Islet precursor cell (in vitro differentiated cells): ENCODE measurements at places on chromosomes 1 and 21.

DNA sequence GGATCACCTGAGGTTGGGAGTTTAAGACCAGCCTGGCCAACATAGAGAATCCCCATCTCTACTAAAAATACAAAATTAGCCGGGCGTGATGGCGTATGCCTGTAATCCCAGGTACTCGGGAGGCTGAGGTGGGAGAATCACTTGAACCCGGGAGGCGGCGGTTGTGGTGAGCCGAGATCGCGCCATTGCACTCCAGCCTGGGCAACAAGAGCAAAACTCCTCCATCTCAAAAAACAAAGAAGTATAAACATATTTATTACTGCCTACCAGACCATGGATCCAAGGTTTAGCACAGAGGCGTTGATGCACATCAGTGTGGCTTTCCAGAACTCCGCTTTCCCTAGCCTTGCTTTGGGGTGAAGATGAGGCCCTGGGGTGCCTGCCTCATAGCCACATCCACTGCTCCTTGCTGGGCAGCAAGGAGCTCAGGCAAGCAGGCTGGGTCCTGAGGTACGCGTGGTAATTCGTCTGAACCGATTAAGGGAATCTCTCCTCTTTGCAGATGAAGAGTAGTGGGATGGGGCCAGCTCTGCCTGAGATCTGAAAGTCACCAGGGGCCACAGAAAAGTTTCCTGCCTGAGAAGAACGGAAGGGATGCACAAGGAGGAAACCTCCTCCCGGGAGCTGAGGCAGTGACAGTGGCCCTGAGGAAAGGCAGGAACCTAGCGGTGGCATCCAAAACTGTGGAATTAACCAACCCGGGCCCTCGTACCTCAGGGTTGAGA, 52.3 kb upstream of the LBR start:
- no peak for DNase-seq

DNA sequence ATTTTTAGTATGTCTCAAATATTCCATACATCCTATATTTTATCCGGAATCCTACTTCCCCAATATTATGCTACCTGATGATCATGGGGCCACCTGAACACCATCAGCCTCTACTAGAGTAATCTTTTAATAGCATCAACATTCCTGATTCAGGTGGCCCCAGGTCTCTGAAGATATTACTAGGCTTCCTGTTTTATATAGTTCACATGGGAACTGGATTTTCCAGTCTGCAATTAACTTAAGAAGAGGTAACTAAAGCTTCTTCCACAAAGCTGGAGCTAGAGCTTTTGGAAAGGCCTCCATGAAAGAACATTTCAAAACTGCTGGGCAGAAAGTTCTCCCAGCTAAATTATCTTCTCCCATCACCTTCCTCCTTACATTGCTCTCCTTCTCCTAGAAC, 72.3 kb upstream of the ADAM30 start:
- DNase-seq: no peak

DNA sequence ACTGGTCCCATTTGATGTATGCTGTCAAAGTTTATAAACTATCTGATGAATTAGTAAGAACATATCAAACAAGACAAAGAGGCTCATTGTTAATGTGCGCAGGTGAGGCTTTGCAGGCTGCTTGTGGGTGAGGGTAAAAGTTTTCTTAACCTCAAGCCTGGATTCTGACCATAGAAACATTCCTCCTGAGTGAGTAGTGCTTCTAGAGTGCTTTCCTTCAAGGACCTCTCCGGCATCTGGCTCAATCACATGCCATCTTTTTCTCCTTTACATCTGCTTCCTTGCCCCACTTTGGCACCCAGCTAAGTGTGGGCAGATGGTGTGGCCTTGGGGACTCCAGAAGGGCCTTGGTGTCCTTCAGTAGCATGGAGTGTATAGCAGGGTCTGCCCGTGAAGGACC, 104.0 kb downstream of the ROR1 start:
- DNase-seq: peak; percentile 85

DNA sequence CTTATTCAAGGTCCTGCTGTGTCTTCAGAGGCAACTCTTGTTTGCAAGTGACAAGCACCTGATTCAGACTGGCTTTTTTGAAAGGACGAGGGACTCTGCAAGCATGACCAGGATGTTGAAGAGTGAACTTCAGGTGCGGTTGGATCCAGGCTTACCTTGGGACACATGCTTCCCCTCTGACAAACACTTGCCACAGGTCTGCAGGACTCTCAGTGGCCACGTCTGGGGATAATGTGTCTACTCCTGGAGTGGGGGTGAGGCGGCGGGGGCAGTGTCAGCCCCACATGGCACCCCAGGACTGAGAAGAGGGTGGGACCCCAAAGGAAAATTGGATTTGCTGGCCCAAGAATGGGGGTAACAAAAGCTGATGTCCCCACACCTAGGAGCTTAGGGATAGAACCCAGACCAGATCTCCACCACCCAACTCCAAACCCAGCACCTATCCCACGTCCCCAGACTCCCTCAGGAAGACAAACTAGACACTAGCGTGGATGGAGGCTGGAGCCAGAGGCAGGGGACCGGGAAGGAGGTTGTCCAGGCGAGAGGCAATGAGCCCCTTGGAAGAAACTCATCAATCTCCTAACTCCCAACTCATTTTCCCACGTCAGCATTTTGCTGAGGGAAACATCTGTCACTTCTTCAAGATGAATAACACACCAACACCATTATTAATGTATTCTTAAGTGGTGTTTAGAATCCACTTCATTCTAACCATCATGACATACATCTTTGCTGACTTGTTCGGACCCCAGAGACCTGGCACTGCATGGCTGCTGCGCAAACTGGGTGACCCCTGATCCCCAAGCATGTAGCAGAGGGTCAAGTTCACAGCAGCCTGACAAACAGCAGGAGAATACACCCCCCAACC, 32.0 kb upstream of the LAPTM5 start:
- DNase-seq: peak; percentile 34

DNA sequence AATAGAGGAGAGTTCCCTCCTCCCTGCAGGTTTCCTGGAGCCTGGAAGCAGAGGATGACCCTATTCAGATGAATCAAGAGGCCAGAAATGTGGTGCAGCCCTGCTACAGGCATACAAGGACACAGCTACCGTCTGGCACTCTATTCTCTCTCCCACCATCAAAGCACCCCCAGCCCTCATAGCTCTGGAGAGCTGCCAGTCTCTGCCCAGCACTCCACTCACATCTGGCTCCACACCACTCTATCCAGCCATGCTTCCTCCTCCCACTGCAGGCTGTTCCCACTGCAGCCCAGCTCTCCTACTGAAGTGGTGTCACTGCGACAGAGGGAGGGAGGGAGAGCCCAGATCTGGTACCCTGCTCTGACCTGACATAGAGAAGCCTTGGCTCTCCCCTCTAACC, 18.4 kb downstream of the SYT2 start:
- DNase-seq: no peak

DNA sequence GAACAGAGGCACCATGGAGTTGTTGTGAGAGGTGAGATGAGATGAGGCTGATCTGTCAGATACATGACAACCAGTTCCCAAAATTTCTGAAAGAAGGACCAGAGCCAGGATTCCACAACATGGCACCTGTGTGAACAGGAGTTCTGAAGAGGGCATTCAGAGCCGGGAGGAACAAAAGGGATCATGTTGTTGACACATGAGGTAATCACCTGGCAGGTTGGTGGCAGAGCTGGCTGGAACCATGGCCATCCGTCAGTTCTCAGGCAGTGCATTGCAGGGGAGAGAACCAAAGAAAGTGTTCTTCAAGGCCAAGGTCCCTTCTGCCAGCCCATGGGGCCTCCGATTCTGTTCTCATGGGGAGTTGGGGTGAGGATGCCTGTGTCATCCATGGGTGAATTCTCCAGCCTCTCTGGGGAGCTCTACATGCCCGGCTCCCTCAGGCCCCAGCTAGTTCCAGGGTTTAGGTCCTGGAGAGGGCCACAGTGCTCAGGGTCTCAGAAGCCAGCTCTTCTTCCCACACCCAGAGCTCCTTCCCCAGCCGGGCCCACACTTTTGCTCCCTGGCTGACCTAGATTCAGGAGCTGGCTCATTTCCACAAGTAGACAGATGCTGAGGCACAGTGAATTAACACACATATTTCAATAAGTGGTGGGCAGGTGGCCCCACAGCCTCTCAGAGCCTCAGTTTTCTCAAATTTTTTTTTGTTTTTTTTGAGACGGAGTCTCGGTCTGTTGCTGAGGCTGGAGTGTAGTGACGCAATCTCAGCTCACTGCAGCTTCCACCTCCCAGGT, 49.1 kb upstream of the CTPS1 start:
- no peak for DNase-seq

DNA sequence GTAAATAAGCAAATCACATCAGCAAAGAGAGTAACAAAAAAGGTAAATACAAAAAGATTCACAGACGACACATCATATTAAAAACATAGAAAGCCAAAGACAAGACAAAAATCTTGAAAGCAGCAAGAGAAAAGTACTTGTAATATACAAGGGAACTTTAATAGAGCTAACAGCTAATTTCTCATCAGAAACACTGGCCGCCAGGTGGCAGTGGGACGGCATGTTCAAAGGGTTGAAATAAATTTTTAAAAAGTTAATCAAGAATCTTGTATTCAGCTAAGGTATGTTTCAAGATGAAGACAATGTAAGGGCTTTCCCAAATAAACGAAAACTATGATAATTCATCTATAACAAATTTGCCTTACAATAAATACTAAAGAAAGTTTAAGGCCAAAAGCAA, 358.1 kb downstream of the LRRIQ3 start:
- no peak for DNase-seq

DNA sequence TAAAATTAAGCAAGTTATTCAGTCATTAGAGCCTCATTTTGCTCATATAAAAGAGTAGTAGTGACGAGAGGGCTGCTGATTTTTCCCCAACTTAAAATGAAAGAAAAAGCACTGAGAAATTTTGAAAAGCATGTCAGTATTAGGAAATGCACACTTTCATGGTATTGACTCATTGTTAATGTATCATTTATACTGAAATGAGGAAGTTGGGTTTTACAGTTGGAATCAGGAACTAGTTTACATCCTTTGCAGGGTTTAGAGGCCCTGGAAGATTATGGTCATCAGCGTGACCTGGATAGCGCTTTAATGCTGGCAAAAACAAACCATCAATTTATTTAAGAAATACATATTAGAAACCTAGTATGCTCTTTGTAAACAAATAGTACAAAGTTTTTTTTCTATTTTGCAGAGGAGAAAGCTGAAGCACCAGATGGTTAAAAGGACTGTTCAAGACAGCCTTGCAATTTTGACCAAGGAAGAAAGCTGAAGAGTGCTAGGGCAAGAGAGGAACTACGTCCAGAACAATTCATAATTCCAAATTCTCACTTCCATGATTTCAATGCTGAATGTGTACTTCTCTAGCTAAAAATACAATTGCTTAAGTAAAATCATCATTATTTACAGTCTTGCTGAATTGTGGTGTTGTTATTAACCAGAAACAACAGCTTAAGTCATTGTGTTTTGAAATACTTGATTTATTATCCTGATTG, 94.8 kb upstream of the SGIP1 start:
- no peak for DNase-seq

GRCh38 chr1:15245593-15246360, 1.2 kb upstream of the FHAD1 start:
- DNase-seq: peak; percentile 44

- DNase-seq: no peak
Measured at GRCh38 chr1:175174309-175175102, 18.1 kb downstream of the KIAA0040 start.

DNA sequence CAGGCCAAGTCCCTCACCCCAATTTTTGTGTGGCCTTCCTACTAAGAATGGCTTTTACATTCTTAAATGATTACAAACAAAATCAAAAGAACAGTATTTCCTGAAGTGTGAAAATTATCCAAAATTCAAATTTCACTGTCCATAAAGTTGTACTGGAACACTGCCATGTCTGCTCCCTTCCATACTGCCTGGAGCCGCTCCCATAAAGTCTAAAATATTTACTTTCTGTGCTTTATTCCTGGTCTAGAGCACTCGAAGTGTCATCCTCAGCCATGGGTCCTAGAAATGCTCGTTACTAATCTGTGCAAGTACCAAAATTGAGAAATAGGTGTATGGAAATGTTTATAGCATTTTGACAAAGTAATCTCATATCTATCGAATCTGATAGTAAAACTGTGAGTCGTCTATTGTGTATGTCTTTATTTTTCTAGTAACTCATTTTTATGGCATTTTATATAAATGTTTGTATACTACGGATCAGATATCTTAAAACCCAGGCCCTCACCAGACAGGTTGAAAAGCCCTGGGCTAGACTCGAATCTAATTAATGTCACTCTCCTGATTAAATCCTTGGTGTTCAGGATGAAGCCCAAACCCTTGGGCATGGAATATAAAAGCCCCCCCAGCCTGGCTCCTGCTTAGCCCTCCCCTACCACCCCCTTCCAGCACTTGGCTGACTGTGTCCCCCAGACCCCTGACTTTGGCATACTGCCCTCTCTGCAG, 4.9 kb downstream of the LBR start:
- DNase-seq: no peak

- DNase-seq: no peak
Measured at GRCh38 chr1:243719476-243719875, 130.6 kb downstream of the AKT3 start.
